H9 (cell line): ENCODE measurements at places on chromosomes 5 and 9.
A peak's percentile ranks its signal among the peaks of the same experiment; 100 is the strongest.

DNA sequence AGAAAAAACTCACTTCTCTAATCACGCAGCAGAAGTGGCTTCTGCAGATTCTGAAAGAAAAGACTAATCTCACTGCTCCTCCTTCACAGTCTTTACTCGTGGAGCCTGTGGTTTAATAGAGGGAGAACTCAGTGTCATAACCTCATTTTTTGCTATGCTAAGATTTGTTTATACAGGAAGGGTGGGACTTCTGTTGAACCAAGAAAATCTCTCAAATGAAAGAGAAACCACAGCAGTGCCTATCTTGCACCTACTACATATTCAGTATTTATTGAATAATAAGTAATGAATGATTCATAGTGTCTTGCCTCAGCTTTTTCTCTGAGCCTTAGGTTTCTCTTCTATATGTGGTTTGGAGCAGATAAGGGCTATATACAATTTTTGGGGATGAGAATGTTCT is 136.1 kb upstream of the DMAC1 start:
- H3K4me3 ChIP-seq = no peak overlapping the region
- no peak overlapping the region for H3K27ac ChIP-seq
- H3K27me3 ChIP-seq = no peaks in the 10 kb centered on the region
- H3K4me1 ChIP-seq = peaks cover 4% of the 10 kb centered on the region
- DNase-seq = no peak
- no peaks in the 10 kb centered on the region for H3K36me3 ChIP-seq

DNA sequence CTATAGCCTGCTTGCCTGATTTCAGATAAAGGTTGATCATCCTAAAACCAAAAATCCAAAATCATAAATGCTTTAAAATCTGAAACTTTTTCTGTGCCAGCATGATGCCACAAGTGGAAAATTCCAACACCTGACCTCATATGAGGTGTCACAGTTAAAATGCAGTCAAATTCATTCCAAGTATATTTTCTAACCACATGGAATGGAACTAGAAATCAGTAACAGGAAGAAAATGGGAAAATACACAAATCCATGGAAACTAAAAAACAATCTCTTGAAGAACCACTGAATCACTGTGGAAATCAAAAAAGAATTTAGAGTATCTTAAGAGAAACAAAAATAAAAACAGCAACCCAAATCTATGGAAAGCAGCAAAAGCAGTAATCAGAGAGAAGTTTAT is 297.5 kb upstream of the COX7C start:
- H3K36me3 ChIP-seq = no peaks in the 10 kb centered on the region
- H3K27ac ChIP-seq = no peak overlapping the region
- no peak for DNase-seq
- H3K27me3 ChIP-seq = no peaks in the 10 kb centered on the region

GRCh38 chr9:8764051-8764450 is 964.5 kb upstream of the DMAC1 start:
- no peaks in the 10 kb centered on the region; the same call in 1 of the 2 replicates for H3K4me1 ChIP-seq
- H3K27ac ChIP-seq = no peak overlapping the region
- H3K36me3 ChIP-seq = peaks cover 12% of the 10 kb centered on the region
- H3K4me3 ChIP-seq = no peak overlapping the region

- no peaks in the 10 kb centered on the region for H3K27me3 ChIP-seq
- peaks cover 22% of the 10 kb centered on the region for H3K36me3 ChIP-seq
- peak overlapping the region; percentile 81 for H3K27ac ChIP-seq
- H3K4me3 ChIP-seq = peak overlapping the region; percentile 29; the same call in 1 of the 2 replicates
Observed at GRCh38 chr9:15512889-15513288, 2.1 kb upstream of the PSIP1 start.

DNA sequence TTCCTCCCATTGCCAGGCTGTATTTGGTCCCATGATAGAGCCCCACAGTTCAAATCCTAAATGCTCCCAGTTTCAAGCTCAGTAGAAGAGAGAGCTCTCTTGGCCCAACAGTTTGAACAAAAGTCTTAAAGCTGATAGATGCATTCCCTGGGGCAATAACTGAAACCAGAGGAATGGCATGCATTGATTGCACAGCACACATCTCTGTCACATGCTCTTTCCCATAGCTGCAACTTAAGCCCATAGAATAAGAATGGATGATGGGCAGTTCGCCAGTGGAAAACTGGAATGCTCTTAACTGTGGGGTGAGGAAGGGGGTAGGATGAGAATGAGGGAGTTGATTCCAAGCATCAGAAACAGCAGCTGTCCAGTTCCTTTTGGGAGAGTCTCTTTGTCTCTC is 1942.4 kb upstream of the WWC1 start:
- H3K36me3 ChIP-seq = no peaks in the 10 kb centered on the region
- no peaks in the 10 kb centered on the region for H3K27me3 ChIP-seq
- H3K4me1 ChIP-seq = no peaks in the 10 kb centered on the region
